ENCODE measurements at places on chromosomes 2 and 18.

- DNase-seq = no peak
Measured at GRCh38 chr2:70715071-70715985, 52.7 kb downstream of the ADD2 start.

GRCh38 chr2:160581035-160581434, 87.4 kb upstream of the RBMS1 start:
- DNase-seq = peak; percentile 48

DNA sequence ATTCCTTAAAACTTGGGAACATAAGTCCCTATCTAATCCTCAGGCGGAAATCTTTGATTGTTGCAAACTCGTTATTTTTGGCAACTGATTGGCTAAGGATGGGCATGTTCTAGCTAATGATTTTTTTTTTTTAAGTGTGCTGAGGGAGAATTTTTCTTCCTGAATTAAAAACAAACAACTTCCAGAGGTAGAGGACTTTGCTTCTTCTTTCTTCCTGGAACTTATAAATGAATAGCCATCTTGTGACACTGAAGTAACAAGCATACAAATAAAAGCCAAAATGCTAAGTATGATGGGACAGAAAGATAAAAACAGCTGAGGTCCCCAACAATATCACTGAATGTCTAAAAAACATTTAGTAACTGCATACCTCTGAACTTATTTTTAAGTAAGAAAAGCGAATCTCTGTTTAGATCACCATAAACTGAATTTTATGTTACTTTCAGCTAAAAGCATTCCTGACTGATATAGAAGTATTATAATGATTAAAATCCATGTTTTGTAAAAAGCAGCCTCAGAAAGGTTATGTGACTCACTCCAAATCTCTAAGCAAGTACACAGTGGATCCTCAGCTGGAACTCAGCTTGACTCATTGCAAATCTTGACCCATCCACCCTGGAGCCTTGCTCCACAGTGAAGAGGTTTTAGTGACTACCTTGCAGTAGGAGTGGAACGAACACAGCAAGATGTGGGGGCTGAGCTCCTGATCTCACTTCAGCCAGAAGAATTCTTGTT, 344.4 kb downstream of the CLIP4 start:
- DNase-seq = peak; percentile 74

GRCh38 chr2:134183679-134184078, 70.2 kb upstream of the MGAT5 start:
- DNase-seq = no peak

- no peak for DNase-seq
Measured at GRCh38 chr2:176579608-176580007, 310.4 kb downstream of the MTX2 start.

- peak; percentile 76 for DNase-seq
Measured at GRCh38 chr2:233037078-233037477, 4.6 kb downstream of the NEU2 start.

DNA sequence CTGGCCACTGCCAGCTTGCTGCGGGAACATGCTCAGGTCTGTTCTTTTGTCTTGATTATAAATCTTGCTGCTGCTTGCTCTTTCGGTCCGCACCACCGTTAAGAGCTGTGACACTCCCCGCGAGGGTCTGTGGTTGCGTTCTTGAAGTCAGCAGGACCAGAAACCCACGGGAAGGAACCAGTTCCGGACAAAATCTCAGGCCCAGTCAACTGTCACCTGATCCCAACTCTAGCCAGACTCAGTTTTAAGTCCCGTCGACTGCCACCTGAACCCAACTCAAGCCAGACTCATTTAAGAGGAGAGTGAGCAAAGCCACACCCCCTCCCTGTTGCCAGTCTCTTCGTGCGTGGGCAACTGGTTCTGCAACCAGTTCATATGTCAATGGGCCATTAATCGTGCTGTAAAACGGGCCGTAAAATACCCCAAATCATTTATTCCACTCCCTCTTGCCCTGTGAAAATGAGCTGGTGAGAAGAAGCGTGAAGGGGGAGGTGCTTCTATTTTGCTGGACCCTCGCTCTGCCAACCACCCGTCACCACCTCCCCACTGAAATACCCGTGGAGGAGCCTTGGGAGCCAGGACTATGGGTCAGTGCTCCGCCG, 224.3 kb downstream of the NDUFA10 start:
- no peak for DNase-seq

GRCh38 chr2:201933792-201934237, 99.8 kb upstream of the FZD7 start:
- peak; percentile 71 for DNase-seq

DNA sequence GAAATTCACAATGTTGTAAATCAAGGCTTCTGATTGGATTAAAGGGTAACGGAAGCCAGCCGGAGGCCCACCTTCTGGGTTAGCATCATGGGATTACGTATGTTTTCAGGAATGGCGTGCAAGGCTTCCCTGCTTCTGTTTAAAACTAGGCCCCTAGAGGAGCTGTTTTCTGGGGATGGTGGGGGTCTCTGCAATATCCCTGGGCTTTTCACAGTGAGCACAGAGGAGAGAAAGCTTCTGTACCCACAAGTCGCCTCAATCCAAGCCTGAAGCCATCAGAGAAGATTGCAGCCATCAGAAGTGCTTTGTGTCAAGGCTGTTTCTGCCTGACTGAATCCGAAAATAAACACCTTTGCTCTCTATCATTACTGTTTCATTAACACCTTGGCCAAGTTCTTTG, 226.9 kb upstream of the SMIM21 start:
- no peak for DNase-seq

DNA sequence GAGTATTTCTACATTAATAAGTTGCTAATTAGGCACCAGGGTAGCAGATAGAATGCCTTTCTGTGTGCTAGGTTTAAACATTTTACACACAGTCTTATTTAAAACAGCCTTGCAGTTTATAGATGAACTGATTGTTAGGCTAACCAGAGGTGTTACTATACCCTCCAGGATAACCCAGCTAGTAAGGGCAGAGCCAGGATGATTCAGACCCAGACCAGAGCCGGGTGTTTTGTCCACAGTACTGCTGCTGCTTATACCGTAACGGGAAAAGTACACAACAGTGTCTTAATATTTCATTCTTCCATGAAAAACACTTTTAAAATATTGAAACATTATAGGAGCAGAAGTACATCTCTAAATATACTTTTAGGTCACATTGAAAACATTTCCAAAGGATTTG, 82.7 kb downstream of the MALT1 start:
- peak; percentile 47 for DNase-seq

- DNase-seq = no peak
Measured at GRCh38 chr18:5253910-5254309, 41.6 kb downstream of the ZBTB14 start.

- DNase-seq = peak; percentile 27
Measured at GRCh38 chr2:222448748-222449181, 24.4 kb downstream of the SGPP2 start.

DNA sequence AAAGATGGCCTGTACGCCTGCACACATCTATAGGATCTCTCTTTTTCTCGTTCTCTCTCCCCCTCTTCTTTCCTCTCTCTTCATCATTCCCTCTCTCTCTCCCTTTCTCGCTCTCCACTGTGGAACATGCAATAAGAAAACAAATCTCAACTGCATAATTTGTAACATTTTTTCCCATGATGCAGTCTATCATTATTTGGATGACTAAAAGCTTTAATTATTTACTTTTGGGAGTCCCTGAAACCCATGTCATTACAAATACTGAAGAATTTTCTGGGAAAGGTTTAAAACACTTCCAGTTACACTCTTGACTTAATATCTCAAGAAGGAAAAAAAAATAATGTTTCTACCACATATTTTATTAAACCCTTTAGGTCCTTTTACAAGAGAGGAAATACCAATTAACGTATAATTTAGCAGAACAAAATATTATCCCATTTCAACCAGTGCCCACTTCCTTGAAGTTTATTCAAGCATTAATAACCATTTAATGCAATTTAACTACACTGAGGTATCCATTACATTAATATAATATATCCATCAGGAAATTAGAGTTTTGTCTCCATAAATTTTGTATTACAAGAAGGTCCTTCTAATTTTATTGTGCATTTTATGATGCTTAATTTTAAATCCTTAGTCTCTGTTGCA, 1615.2 kb upstream of the ACVR2A start:
- no peak for DNase-seq

GRCh38 chr2:88307817-88308216, 137.7 kb downstream of the THNSL2 start:
- DNase-seq = peak; percentile 7

GRCh38 chr2:78029392-78029995, 507.3 kb upstream of the LRRTM4 start:
- no peak for DNase-seq

DNA sequence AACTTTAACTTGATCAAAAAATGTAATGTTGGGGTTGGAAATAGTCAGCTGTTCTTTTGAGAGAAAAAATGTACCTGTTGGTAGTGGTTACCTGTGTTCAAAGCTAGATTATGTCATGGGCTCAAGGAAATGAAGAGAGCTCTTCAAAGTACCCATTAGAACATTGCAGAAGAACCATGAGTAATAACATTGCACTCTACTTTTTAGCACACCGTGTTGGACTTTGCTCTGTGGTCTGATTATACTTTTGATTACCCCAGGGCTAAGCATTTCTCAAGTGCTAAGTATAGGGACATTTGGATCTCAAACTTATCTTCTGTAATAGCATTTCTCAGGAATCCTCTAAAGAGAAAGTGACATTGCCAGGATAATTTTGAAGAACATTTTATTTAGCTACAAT, 1122.8 kb upstream of the CELF4 start:
- DNase-seq = no peak
